Left cardiac atrium (tissue), 4 donors: ENCODE measurements at places on chromosomes 11 and 22. TPM values are rescaled to one million over a fixed set of nuclear protein-coding genes. Genes with fewer than 3 reads are reported as not detected.

DNA sequence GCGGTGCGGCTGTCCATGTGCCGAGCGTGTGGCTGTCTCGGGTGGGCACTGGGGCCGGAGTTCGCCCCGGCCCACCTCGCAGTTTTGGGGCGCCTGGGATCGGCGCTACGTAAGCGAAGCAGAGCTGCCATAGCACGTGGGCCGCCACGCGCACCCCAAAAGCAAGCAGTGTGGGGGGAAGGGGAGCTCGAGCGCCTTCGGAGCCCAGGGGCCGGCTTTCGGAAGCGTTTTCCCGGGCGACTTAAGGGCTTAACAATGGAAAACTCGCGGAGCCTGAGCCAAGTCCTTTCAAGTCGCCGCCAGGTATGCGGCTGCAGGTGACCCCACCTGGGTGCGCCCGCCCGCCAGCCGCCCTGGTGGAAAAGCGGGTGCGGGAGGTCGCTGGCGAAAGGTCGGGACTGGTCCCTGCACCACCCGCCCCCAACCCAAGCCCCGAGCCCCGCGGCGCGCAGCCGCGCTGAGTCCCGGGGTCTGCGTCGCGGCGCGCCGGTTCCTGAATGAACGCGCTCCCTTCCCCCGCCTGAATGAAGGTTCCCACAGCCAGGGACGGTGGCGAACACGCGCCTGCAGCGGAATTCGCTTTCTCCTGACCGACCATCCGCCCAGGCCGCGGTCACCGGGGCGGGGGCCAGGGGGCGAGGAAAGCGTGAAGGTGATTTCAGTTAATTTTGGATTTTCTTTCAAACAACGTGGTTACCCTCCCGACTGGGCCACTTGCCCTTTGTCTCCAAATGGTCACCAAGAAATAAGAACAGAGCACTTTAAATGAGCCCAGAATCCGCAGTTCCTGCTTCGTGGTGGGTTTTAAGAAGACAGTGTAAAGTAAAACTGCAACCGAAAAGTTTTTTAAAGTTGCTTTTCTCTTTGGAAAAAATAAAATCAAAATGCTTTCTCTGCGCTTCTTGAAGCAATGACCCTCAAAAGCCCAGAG is 2.8 kb upstream of the CCND1 start:
- no peak for DNase-seq

Gene KRTAP5-1
- not detected for total RNA-seq

Gene PLAAT4
- 11.3 TPM for total RNA-seq

DNA sequence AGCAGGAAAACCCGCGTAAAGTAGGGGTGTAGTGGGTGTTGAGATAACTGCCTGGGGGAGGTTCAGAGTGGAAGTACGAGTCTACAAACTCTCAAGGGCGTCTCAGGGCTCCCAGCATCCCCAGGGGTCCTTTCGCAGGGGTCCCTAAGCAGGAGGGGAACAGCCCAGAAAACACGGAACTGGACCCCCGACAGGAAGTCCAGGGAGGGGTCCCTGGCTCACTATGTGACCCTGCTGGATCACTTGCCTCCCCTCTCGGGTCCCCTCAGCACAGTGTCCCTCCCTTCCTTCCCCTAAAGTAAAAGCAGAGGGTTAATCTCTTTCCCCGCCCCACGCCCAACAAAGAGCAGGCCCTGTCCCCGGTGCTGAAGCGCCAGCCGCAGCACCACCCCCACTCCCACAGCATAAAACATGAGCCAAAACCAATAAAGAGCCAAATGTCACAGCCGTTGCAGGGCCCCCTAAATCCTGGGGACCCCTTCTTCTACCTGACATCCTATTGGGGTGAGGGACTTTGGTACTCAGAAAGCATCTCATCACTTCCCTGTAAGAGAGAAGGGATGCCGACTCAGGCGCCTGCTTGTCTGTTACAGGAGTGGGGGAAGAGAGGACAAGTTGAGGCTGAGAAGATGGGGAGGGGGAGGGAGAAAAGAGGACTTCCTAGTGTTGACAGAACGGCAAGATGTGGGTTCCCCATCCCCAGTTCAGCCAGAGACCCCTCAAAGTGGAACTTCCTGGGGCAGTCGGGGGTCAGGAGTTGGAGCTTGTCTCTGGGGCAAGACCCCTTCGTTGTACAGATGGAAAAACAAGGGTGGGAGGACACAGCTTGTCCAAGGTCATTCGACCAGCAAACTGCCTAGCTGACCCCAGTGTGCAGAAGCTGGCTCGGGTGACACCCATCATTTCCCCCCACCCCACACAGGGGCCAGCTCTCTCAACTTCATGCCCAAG is 1.4 kb upstream of the NEFH start:
- DNase-seq = no peak

DNA sequence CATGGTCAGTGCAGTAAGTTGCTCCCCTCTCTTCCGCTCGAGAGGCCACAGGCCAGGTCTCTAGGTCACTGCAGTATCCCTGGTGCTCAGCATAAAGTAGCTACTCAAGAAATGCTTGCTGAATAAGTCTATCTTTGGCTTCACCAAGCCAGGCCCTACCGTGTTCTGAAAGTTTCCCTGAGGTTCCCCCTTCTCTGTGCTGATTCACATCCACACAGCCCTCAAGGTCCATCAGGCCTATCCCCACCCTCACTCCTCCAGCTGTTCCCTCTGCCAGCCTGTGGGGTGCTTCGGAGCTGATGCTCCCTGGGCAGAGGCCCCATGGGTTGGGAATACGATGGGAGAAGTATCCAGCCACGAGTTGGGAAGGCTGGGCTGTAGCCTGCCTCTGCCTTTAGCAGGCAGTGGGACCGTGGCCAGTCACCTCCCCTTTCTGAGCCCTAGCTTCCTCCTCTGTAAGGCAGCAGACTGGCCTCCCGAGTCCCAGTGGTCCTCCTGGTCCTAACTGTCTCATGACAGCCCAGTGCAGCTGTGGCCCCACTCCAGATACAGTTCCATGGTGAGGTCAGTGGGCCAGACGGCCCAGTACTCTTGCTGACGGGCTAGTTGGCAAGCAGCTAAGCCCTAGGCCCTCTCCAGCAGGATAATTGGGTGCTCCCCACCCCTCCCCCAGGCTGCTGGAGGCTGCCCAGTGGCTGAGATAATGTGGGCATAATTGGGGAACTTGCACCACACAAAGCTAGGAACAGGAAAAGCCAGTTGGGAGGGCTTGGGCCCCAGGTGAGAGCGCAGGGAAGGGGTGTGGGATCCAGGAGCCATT is 48.2 kb downstream of the NECTIN1 start:
- peak; percentile 53 for DNase-seq

- DNase-seq = no peak
Measured at GRCh38 chr11:19332476-19332875, 91.7 kb upstream of the E2F8 start.

- peak; percentile 25 for DNase-seq
Measured at GRCh38 chr11:199004-199581, 6.2 kb downstream of the SCGB1C1 start.

Gene VPREB3
- total RNA-seq = 1.3 TPM

DNA sequence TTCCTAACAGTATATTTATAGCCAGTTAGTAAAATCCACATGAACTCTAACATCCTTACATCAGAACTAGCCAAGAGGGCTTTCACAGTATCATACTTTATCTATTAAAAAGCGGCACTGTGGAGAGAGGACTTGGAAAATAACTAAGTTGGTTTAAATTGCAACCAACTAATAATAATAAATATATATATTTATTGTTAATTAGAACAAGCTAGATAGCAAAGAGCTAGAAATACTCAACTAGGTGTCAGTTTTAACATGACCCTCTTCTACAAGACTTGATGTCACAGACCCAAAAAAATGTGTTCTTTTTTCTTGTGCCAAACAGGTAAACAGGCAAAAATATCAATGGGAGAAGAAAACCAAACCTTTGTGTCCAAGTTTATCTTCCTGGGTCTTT is at the start of gene OR2D3:
TSS of gene OR2D3 (plus strand) at position 301 of the 400 bp plus-strand sequence. CDS start at position 301, 0 bp downstream.
- DNase-seq = no peak

Gene LRRC56
- total RNA-seq = 0.47 TPM

- no peak for DNase-seq
Measured at GRCh38 chr11:17558025-17558780, 11.1 kb downstream of the OTOG start.
